ENCODE measurements at places on chromosomes 5 and 9.

DNA sequence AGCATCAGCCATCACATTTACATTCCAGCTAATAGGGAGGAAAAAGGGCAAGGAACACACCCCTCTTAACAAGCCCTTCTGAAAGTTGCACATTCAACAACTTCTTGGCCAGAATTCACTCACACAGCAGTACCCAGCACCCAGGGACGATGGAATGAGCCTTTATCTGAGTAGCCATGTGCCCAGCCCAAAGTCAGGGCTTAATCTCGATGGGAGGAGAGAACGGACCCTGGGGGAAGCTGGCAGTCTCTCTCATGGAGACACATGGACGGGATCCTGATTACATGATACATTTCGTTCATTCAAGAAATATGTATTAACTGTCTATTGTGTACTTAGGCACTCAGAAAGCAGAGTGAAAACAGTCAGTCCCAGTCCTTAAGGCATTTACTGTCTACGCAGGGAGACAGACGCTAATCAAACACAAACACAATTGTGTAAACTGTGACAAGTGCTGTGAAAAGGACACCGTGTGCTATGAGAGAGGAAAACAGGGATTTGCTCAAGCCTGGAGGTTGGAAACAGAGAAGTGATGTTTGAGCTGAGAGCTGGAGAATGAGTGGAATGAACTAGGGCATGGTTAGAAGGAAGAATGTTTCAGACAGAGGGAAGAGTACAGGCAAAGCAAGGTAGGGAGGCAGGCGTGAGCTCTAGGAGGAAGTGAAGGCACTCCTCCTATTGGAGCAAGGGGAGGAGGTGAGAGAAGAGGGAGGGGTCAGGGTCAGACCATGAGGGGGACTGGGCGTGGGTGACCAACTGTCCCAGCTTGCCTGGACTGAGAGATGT, 7.4 kb downstream of the OTULINL start:
- no peak for DNase-seq

DNA sequence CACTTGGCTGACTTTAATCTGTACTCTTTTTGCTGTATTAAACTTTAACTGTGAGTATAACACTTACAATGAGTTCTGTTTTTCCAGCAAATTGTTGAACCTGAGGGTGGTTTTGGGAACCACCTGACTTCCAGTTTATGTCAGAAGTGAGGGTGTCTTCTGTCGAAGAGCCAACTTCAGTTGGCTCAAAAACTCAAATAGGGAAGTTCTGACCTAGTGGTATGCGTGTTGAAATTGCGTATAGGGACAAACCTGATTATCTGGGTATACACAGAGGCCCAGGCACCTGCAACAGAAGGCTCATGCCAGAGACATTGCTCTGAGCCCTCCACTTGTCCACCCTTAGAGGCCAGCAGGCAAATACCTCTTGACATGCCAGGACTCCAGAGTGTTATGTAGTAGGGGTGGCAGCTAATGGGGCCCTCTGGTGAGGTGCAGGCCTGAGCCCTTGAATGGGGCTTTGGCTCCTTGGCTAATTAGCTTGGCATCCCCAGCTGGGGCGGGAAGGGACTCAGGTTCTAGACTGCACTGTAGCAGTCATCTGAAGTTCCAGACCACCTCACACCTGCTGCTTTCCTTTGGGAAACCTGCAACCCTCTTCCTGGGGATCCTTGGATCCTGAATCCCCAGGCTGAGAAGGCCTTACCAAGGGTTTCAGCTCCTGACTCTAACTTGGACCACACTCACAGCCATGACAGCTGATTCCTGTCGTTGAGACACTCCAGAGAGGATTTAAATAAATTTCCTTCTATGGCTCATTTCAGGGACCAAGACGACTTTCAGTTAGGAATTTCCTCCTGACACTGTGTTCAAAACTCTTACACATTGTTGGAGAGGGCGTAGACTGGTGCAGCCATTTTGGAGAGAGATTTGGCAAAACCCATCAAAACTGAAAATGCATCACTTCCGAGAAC, 189.6 kb downstream of the HSPA4 start:
- DNase-seq: no peak

GRCh38 chr5:130385656-130386055, 481.4 kb downstream of the CHSY3 start:
- no peak for DNase-seq

GRCh38 chr5:174404848-174405247, 319.5 kb upstream of the MSX2 start:
- DNase-seq: no peak

- DNase-seq: peak; percentile 16
Observed at GRCh38 chr5:98349251-98349989, 424.0 kb upstream of the RGMB start.

- DNase-seq: peak; percentile 29
Observed at GRCh38 chr9:125558453-125559092, 148.4 kb downstream of the MAPKAP1 start.

DNA sequence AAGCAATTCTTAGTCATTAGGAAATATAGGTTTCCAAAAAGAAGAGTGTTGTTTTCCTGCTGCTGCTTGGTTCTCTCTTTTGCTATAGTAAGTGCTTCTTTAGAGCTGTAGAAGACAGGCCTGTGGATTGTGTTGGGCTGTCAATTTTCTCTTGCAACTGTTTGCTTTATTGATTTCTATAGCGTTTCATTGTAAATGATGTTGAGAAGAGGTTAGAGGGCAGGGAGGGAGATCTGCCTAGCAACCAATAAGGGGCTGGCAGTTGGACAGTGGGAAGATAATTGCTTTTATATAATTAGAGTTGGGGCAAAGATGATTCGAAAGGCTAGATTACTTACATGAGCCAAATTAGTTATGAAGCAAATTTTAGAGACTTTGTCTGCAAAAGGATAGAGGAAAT, 11.1 kb downstream of the UNC13B start:
- DNase-seq: no peak

GRCh38 chr9:137453643-137454081, 5.5 kb downstream of the NSMF start:
- no peak for DNase-seq

All from epithelial cell of prostate (primary cell).